Effector memory CD8-positive, alpha-beta T cell (primary cell): ENCODE measurements at places on chromosomes 3 and 15.

DNA sequence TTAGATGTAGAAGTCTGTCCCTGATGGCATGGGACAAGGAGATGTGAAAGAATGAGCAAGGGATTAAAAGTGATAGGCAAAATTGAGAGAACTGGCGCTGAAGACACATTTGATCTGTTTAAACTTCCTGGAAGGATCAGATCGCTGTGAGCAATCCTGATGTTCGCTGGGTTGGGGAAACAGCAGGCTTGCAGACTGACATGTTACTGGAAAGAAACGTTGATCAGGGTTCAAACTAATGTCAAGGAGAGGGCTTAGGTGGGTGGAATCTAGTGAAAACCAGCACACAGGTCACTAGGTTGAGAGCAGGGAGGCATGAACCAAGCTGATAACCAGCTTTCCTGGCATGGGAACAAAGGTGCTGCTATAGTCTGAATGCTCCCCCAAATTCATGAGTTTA lies 34.5 kb upstream of the SPTSSB start:
- no peak for DNase-seq

DNA sequence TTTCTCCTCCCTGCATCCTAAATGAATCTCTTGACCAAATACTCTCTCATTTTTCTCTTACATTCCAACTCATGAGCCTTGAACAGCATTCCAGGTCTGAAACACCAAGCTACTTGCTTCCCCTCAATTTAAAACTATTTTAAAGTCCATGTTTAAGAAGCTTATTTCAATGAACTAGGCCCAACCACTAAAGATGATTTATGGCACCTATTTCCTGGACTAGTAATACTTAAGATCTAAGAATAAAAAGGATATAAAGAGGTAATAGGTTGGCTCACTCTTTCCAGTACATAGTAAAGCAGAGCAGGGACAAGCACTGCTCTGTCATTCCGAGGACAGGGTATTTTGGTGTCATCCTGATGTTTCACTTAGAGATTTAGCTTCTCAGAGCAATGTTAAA lies 219.3 kb upstream of the TMCO5A start:
- no peak for DNase-seq

DNA sequence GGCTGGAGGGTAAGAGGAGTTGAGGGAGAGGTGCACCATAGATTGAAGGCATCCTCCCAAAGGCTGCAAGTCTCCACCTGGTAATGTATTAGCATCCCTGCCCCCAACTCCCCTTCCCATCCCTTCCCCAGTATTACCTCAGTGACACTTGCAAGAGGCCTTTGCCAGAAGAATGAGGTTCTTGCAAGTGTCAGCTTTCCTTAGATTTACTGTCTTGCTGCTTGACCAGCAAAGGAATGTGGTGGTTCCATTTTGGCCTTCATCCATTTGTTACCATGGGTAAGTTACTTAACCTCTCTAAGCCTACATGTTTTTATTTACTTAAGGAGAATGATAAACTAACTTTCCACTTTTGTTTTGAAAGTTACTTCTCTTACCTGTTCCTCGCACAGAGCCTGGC lies 108.9 kb downstream of the LRTM1 start:
- DNase-seq = no peak

DNA sequence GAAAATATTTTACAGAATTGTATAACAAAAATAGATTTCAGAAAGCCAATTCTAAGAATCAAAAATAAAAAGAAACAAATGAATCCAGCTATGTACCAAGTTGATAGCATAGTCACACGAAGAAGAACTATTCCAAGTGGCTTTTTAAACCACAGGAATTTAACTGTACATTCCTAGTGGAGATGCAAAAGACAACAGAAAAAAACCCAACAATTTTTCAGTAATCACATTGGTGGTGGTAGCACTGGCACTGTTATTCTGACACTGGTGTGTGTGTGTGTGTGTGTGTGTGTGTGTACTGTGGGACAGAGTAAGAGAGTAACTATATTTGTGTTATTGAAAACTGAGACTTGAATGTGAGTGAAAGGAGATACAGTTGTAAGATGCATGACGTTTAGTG lies 9.1 kb downstream of the BFSP2 start:
- DNase-seq = no peak

DNA sequence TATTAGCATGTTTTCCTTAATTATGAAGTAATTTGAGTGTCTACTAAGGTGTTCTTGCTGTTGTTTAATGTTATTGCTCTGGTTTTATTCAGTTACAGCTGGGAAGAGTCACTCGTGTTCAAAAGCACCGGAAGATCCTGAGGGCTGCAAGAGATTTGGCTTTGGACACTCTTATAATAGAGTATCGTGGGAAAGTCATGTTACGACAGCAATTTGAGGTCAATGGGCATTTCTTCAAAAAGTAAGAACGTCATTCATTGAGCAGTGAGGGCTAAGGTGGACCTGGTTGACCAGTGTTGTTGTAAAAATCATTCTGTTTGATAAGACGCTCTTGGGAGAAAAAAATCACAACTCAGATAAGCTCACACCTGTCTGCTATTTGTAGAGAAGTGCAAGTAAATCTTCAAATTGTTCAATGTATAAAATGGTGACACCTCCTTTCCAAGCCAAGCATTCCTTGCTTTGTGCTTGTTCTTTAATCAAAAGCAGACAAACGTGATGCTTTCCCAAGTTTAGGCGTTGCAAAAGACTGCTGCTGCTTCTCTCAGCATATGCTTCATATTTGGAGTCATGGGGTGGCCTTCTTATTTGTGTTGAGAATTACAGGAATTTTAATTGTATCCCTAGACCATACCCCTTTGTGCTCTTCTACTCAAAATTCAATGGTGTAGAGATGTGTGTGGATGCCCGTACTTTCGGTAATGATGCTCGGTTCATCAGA lies 44.2 kb downstream of the SETD5 start:
- no peak for DNase-seq

DNA sequence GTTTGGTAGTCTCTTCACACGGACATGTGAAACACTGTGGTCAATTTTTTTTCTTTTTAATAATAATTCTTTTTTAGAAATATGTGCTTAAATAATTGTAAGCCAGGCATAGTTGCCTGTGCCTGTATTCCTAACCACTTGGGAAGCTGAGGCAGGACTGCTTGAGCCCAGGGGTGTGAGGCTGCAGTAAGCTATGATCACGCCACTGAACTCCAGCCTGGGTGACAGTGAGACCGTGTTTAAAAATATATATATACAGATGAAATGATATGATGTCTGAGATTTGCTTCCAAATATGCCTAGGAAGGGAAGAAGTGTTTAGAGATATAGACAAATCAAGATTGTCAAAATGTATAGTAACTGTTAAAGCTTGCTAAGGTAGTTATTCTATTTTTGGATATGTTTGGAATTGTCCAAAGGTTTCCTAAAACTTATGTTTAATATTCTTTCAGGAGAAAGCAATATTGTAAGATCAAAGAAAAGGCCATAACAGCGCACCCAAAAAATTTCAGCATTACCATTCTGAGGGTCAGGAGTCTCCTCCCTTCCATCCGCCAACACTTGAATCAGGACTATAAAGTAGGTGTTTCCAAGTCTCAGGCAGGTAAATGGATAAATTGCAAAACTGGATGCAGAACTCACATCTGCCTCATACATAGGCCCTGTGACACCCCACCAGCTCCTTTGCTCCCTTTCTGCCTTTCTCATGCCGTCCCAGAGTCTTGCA lies 532 bp upstream of the SELENOT start:
- no peak for DNase-seq

DNA sequence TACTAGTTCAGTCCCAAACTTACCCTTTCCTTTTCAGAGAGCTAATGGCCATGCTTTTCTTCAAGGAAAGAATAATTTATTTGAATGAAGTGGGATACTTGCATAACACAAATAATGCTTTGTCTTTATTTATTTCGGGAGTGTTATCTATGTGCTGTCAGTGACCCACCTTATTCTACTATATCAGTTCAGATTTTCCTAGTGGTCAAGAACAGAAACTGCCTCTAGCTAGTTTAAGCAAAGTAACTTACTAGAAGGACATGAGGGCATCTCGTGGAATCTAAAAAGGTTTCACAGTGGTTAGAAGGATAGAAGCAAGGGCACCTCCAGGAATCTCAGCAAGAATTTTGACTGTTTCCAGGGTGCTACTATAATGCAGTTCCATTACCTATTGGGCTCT lies 3.8 kb upstream of the TIMMDC1 start:
- no peak for DNase-seq

GRCh38 chr3:139519998-139520737 lies 19.4 kb downstream of the RBP1 start:
- no peak for DNase-seq

DNA sequence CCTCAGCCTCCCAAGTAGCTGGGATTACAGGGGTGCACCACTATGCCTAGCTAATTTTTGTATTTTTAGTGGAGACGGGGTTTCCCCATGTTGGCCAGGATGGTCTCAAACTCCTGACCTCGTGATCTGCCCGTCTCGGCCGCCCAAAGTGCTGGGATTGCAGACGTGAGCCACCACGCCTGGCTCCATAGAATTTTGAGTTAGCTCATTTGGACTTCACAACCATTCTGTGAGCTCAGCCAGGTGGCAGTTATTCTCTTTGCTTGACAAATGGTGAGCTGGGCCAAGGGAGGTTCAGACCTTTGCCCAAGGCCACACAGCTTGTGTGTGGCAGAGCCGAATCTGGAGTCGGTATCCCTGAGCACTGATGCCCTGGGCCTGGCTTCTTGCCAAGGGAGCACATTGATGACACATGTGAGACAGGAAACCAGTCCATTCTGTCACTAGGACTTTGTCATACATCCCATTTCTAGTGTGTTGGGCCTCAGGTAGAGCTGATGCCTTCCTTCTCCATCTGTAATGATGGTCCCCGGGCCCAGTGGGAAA lies 17.6 kb downstream of the PODXL2 start:
- DNase-seq = no peak

DNA sequence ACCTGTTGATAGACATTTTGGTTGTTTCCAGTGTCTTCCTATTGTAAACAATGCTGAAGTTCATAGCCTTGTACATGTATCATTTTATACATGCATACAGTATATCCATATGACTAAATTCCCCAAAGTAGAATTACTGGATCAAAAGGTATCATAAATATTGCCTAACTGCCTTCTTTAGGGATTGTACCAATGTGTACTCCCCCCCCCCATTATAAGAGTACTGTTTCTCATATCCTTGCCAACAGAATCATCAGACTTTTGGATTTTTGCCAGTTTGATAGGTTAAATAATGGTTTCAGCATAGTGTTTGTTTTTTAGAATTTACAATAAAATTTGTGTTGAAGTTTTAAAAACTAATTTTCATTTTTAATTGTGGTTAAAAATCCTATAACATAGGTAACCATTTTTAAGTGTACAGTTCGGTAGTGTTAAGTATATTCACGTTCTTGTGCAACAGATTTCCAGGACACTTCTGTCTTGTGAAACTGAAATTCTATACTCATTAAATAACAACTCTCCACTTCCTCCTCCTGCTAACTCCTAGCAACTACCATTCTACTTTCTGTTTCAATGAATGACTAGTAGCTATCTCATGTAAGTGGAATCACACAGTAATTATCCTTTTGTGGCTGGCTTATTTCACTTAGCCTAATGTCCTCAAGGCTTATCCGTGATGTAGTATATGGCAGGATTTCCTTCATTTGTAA lies 30.8 kb upstream of the MAP3K13 start:
- no peak for DNase-seq

DNA sequence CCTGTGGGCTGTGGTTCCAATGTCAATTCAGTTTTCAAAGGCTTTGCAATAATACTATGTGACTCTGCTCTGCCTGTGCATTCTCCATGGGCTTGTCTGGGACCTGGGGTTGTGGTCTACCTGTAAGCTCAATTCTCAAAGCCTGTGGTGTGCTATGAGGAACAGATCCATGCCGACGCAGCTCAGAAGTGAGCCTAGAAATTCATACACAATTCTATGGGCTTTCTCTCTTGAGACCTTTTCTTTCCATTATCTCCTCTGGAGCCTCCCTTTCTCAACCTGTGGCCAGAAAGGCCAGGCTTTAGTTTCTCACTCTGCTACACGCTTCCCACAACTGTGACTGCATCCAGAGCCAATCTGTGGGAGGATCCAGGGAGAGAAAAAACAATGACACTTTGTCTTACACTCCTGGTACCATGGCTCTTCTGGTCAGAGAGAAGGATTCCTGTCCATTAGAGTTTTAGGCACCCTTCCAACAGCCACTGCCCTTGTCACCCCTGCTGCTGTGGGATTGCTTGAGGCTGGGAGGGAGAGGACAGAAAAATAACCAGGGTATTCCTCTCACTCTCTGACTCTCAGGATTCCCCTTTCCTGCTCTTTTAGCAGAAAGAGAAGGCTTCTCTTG lies 34.1 kb upstream of the KLF13 start:
- no peak for DNase-seq

DNA sequence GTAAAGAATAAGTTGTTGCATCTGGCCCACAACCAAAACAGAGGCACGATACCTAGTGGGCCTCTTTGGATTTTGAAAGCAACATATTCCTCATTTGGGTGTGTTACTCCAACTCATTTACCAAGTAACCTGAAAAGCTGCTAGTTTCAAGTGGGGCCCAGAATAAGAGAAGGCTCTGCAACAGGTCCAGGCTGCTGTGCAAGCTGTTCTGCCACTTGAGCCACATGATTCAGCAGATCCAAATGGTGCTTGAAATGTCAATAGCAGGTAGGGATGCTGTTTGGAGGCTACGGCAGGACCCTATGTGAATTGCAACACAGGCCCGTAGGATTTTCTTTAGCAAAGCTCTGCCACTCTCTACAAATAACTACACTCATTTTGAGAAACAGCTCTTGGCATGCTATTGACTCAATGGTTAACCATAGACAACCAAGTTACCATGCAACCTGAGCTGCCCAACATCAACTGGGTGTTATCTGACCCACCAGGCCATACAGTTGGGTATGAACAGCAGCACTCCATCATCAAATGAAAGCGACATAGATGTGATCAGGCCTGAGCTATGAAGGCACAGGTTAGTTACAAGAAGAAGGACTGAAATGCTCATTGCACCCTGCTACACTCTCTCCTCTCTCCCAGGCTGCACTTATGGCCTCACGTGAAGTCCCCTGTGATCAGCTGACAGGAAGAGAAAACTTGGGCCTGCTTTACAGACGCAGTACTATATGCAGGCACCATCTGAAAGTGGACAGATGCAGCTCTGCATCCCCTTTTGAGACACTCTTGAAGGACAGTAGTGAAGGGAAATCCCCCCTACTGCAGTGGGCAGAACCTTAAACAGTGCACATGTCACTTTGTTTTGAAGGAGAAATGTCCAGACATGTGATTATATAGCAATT lies 9.5 kb upstream of the MCF2L2 start:
- DNase-seq = no peak

DNA sequence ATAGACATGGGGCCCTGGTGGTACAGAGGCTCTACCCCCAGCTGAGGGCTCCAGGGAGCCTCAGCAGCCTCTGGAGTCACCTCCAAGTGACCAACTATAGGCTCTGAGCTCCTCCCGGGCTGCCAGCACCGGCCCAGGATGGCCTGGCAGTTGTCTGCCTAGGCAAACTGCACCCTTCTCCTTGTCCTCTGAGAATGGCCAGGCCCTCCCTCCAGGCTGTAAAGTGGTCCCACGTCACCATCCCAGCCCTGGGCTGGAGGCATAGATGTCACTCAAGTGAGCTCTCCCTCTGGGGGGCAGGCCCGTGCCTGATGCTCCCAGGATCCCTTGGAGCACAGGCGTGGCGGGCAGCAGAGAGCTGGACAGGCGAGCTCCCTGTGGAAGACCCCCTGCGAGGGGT lies 120.1 kb downstream of the SEC22A start:
- DNase-seq = no peak
